ENCODE measurements at places on chromosomes 3 and 15.

GRCh38 chr3:33044676-33045075 lies 52.3 kb downstream of the GLB1 start:
- DNase-seq = no peak

GRCh38 chr3:70863049-70863448 lies 550.6 kb upstream of the MDFIC2 start:
- no peak for DNase-seq

- no peak for DNase-seq
These were observed 406.2 kb downstream of the LSAMP start for GRCh38 chr3:116038968-116039650.

- DNase-seq = no peak
These were observed 11.8 kb upstream of the MYO1E start for GRCh38 chr15:59384507-59384906.

- DNase-seq = peak; percentile 77
These were observed 720 bp upstream of the TNIK start for GRCh38 chr3:171460725-171461524.

GRCh38 chr3:48532271-48532976 lies 24.2 kb downstream of the PFKFB4 start:
- DNase-seq = no peak

DNA sequence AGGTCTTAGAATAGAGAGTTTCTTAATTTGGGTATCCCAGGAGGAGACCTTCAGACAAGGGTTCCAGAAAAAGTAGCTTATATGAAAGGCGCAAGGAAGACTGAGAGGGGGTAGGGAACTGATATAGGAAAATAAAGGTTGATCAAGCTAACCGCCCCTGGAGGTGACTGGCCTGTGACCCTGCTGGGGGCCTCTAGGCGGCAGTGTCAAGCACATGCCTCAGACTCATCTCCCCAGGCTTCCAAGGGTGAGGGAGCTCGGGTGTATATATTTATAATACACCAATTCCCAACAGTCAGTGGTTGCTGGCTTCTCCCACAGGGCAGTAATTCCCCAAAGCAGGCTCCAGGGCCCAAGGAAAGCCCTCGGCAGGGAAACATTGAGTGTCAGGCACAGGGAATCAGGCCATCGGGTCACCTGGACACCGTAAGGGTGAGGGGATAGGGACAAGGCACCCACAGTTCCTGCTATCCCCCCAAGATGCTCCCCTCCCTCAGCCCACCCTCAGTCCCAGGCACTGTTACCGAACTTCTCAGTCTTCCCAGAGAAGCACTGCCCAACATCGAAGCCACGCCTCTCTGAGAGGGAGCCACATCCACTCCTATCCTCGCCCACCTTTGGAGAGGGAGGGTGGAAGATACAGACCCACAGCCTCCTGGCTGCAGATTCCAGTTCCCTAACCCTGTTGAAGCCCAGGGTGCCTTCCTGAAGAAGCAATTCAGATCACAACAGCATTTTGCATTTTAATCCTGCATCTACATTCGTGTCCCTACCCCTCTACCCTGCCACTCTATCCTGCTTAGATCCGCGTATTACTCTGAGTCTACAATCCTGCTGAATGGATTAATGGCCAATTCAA lies 19.5 kb upstream of the CAV3 start:
- DNase-seq = no peak

GRCh38 chr15:72783004-72783639 lies 436 bp downstream of the ADPGK start:
- no peak for DNase-seq

DNA sequence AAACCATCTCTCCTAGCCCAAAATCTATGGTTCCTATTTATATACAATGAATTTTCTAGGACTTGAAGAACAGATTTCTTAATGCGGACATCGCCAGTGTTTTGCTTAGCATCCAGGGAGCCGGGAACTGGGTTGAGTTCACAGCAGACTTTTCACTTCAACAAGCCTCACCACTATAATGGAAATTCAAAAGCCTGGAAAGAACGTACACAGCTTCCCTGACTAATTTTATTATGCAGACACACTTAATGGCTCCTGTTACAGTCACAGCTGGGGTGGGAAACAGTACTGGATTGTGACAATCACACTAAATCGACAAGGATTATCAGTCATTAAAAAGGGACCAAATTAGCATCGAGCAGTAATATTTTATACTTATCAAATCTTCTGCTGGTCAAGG lies 129.2 kb upstream of the BNIP2 start:
- DNase-seq = no peak

DNA sequence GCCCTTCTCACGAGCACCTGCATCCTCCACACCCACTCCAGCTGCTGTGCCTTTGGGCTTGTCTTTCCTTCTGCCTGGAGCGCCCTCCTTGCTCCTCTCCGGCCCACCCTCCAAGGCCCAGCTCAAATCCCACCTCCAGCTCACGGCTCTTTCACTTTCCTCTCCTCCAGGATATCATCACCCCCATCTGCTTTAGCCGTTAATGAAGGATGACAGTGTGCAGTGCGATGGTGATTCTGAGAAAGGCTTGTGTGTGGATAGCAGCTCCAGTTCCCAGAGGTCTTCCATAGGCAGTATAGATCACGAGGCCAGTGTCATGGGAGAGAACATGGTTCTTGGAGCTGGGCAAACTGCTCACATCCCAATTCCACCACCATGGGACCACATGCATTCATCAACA lies 237.4 kb downstream of the TLE3 start:
- DNase-seq = no peak

GRCh38 chr15:22888120-22888859 lies 49.8 kb downstream of the NIPA2 start:
- DNase-seq = peak; percentile 90

GRCh38 chr15:67678993-67679392 lies 136.5 kb downstream of the MAP2K5 start:
- DNase-seq = no peak

DNA sequence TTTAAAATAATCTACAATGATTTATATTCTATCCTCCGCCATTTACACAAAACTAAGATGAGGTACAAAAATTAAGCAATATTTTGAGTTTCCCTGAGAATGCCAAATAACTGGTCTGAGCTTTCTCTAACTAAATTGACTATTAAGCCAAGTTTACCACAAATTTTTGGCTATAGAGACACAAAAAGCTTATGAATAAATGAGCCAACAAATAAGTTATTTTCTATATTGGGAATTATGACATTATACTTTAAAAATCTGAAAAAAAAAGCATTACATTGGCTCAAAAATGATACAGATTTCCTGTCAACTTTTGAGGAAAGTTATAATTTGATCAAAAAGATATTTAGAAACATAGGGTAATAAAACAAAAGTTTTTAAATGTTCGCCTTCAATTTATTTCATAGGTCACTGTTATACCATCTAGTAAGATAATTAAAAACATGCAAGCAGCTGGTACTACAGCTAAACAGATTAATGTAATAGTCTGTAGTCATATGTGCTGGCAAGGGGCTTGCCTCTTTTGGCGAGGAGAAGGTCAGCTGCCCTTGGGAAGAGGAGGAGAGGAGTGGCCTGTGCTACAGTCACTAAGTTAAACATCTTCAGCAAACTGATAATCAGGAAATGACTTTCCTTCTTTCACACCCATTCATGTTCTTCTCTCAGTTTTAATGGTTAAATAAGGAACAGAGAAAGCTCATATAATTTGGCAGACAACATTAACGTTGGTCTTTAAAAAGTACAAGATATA lies 318.5 kb downstream of the TBC1D5 start:
- DNase-seq = no peak

GRCh38 chr3:188473591-188474288 lies 319.8 kb downstream of the LPP start:
- DNase-seq = no peak

DNA sequence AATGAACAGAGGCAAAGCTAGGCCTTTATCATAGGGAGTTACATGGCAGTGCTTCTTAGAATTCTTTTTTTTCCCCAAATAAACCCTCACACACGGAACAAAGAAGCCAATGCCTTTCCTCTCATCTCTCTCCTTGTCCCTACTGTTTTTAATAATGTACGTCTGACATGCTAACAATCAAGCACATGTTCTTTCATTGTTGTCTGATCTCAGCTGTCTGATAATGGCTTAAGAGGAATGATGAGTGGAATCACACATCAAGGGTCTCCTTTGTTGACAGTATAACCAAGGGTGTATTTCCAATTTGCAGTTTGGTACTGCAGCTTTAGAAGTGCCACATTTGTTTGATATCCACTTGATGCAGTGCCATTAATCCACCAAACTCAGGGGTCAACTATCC lies 34.8 kb upstream of the EPHA3 start:
- no peak for DNase-seq

DNA sequence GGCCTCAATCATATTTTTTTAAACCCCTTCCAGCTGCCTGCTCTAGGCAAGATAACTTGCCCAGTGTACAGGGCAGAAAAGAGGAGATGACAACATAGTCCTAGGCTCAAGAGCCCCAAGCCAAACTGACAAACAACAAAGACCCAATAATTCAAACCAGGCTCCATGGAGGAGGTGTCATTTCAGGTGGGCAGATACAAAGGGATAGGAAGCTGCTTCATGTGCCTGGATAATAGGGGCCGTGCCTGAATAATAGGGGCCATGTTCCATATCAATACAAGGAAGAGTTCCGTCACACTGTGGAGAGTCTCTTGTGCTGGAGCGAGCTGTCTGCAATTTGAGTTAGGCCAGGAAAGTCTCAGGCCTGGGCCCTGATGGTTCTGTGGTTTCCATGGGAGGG lies 35.4 kb upstream of the TRIM71 start:
- no peak for DNase-seq

GRCh38 chr3:145649368-145649887 lies 511.6 kb downstream of the PLOD2 start:
- DNase-seq = no peak

GRCh38 chr15:74433592-74434262 lies at the start of gene SEMA7A:
TSS of gene SEMA7A (minus strand) at chr15:74433958. CDS start at chr15:74433918, 40 bp downstream.
- DNase-seq = peak; percentile 52

- DNase-seq = peak; percentile 69
These were observed 47.7 kb downstream of the TUSC7 start for GRCh38 chr3:116757315-116757714.

- DNase-seq = no peak
These were observed 74.0 kb downstream of the COL8A1 start for GRCh38 chr3:99712291-99712954.

GRCh38 chr3:19013879-19014278 lies 134.4 kb upstream of the KCNH8 start:
- DNase-seq = no peak

GRCh38 chr15:51450001-51450400 lies 108.5 kb downstream of the GLDN start:
- DNase-seq = no peak

DNA sequence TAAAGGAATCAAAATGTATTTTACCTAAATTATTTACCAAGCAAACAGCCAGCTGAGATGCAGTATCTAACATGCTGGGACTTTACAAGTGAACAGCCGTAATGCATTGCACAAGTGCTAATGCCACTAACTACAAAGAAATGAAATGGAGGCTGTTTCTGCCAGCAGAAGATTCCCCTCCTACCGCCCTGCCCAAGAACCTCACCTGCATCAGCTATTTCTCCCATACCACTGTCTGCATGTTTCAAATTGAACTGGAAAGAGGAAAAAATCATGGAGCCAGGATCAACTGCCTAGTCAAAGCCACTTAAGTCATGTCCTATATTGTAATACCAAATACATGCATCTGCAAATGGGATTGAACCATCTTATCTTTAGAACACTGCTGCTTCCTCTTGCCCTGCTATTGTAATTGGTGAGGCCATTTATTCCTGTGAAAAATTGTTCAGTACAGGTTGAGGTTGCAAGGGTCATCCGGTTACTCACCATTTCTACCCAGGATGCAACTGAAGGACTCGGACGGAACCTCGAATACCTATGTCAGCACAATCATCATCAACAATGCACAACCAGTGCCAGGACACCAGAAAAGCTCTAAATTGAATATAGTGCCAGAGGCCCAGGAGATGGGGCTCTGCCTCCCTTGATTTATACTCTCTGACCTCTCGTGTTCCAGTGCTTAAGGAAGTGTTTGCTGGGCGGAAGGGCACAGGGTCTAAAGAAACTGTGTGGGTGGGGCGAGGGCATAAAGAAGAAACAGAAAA lies 27.5 kb downstream of the ANXA2 start:
- no peak for DNase-seq

DNA sequence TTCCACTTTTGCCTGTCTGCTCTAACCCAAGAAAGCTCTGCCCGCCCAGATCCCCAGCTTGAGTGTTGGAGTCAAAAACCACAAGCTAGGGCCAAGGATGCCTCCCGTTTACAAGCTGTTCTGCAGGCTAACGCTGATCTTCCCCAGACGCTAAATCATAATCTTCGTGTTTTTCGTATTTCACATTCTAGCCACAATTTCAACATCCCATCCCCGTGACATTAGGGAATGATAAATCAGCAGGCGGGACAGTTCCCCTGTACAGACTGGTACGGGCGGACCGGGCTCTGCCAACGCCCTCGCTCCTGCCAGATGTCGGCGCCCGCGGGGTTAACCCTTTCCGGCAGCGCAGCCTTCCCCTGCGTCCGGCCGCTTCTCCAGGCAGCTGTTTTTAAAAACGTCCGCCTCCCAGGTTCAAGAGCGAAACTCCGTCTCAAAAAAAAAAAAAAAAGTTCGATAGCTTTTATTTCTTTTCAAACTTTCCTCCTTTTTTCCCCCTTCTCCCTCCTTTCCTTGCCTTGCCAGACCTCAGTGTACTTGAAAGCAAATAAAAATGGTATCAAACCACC lies 81.0 kb upstream of the BNC1 start:
- DNase-seq = peak; percentile 11

DNA sequence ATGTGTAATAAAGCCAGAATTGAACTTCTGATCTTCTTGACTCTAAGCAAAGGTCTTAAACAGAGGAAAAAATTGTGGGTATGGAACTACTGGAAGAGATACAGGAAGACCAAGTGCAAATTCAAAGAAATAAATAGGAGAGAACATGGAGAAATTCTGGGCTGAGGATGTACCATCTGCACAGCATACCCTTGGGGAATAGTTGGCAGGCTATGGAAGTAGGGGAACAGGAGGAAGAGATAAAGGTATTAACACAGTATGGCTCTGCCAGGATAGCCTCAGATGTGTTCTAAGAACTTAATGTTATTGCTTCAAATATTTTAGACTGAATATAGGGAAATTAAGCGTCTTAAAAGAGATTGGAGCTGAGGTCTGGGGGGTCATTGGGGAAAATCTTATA lies 485.4 kb downstream of the CNTN3 start:
- no peak for DNase-seq

DNA sequence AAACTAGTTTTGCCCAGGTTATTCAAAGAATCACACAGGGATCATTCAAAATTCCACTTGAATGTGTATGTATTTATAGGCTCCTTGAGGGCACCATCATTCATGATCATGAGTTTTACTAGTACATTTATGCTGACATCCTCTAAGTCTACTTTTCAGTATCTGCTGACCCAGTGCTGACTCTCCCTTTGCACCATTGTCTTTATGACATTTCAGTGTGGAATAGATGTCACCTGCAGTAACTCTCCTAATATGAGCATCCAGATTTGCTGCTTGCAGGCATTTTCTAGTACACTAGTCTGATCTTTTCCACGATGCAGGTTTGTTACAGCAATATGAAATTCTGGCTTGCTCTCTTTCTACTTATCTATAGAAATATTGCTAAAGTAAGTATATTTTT lies 1603.5 kb downstream of the SI start:
- no peak for DNase-seq

DNA sequence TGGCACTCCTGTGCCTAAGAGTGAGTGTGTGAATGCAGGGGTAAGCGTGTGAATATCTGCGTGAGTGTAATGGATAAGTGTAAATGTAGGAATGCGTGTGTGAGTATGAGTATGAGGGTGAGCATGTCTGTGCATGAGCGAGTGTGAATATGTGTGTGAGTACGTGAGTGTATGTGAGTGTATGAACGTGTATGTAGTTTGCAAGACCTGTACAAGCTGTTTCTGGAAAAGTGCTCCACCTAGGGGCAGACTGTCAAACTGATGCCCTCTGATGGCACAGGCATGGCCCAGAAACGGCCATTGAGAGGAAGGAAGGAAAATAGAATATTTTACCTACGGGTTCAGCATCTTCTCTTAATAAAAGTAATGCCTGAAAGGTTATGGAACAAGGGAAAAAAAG lies 24.4 kb upstream of the FRMD4B start:
- DNase-seq = peak; percentile 44

All from foreskin melanocyte (primary cell).